GM12878 (cell line): ENCODE measurements at places on chromosomes 3 and 15.

GRCh38 chr3:195690951-195691350 lies 29.8 kb upstream of the MUC20 start:
- DNase-seq, result no peak

GRCh38 chr15:85973584-85974347 lies 105.9 kb upstream of the AGBL1 start:
- no peak for DNase-seq

- DNase-seq, result no peak
Observed at GRCh38 chr15:99845009-99845408, 111.8 kb upstream of the LYSMD4 start.

GRCh38 chr15:64146041-64146440 lies 5.5 kb upstream of the SNX22 start:
- DNase-seq, result no peak

DNA sequence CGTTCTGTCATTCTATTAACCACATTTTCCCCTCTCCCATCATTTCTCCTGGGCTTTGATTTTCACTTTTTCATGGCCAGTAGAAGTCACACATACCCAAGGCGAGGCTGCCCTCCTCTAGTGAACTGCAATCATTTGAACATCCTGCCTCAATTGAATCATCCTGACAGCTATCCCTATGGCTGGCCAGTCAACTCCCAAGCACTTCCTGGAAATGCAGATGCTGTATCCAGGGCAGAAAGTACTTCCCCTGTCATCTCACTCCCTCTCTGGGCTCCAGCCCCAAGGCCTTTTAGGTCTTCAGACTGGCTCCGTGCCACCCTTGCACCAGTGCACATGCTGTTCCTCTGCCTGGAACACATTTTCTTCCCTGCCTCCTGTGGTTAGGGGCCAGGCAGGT lies 738.3 kb upstream of the CFAP20DC start:
- no peak for DNase-seq

- DNase-seq, result no peak
Observed at GRCh38 chr15:68500363-68501258, 68.6 kb upstream of the ITGA11 start.

DNA sequence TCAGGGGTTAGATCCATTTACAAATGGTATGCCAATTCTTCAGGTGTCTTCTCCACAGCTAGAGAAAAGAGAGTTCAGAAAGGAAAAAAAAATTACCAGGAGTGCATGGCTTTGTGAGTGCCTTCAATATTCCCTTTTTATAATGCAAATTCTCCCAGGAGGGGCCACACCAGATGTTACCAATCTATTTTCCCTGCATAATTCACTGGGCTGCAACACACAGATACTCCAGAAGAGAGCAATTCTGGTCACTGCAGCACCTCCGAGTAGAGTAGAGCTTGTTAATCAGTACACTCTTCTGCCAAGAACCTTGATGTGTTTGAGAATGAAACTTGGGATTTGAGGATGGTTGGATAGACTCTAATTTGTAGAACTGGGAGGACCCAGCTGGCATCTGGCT lies 80.7 kb upstream of the SPRED1 start:
- DNase-seq, result no peak

- DNase-seq, result no peak
Observed at GRCh38 chr3:87270908-87271700, 5.3 kb downstream of the POU1F1 start.

DNA sequence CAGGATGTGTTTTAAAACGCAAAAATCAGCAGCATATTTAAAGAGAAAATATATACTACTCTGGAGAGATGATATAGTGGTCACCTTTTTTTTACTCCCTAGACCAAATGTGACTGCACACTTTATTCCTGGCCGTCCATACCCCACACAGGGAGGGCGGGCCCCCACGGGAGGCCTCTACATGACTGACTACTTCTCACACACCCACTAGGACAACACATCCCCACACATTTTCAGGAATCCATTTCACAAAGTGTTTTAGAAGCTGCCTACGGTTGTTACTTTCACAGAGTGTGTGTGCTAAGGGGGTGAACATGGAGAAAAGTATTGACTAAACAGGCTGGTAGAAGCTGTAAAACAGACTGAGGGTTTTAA lies 67.9 kb downstream of the CHSY1 start:
- DNase-seq, result no peak

GRCh38 chr3:6679510-6679909 lies 181.4 kb upstream of the GRM7 start:
- DNase-seq, result peak; percentile 20

DNA sequence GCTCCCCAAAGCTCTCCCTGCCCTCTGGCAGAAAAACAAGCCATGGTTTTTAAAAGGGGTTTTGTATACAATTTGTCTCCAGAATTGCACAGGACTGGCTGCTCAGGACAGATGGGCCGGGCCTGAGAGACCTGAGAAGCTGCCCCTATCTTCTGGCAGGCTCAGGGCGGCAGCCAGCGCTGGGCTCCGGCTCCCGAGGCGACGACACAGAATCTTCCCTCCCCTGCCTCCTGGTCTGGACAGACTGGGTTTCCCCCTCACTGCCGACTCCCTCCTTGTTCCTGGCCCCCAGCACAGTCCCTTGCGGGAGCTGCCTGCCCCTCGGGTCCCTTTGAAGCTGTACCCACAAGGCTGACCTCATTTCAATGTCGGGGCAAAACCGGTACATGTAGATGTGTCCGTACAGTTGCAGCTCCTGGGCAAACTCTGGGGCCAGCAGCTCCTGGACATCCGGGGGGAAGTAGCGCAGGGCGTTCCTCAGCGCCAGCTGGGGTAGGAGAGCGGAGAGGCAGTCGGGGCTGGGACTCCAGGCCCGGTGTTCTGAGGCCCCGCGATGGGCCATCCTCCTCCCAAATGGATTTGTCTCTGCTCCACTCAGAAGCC lies 7.2 kb downstream of the UROC1 start:
- no peak for DNase-seq

DNA sequence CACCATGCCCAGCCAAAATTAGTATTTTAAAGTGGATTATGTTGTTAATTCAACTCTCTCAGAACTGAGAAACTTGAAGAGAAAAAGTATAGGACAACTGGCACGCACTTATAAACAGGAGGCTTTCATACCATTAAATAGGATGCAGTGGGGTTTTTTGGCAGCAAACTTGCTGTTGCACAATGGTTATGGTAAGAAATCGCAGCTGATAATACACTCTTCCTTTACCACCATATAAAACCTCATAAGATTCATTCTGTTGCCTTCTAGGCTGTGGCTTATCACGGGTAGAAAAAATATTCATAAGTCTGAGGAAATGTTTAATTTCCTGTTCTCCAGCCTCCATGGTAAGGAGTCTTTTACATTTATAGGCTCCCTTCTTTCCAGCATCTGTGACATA lies 95.3 kb downstream of the TMCO5A start:
- DNase-seq, result no peak

DNA sequence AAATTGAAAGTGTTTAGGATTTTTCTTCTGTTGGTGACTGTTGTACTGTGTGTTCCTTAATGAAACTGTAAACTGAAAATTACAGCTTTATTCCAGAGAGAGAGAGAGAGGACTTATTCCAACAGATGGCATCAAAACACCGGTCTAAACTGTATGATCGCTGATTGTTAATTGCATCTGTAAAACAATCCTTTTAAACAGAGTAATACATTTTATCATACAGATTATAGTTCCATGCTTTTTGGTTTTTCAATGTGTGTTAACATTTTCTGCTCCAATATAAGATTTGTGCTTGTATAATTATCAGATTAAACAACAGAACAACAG lies 289.7 kb upstream of the DNAJC19 start:
- no peak for DNase-seq

DNA sequence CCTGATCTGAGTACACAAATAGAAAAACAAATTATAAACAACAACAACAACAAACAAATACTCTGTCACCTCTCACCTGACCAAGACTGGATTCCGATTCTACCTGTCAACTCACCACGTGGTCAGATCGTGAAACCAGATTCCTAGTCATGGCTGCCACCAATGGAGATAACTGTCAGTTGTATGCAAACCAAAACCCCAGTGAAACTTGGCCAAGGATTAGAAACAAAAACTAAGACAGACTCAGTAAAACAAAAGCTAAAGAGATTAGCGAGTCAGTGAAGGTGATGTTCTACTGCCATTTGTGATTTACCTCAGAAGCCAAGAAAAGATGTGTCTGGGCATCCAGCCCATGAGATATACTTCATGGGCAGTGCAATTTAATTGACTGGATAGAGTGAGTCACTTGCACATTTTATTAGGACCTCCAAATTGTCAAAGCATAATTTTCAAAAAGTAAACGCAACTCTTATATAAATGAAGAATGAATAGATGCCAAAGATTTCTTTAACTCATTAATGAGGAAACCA lies 31.1 kb downstream of the PHLDB2 start:
- no peak for DNase-seq

- no peak for DNase-seq
Observed at GRCh38 chr15:38843736-38844590, 279.3 kb upstream of the RASGRP1 start.

DNA sequence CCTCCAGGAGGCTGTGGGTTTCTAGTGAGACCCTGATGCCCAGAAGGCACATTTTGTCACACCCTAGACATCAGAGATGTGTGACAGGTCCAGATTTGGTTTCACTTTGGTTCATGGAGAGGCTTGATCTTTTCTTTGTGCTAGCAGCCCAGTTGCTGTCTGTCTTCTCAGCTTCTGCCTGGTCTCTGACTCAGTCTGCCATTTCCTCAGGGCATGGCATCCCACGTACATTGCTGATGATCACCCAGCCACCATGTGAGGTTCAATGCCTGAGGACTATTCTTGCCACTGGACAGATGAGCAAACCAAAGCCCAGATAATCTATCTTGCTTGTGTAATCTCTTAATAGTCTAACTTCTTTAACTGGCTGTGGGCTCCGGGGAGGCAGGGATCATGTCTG lies 144.9 kb upstream of the MRPS22 start:
- DNase-seq, result no peak

GRCh38 chr3:114058646-114059045 lies 2.1 kb downstream of the QTRT2 start:
- DNase-seq, result no peak

- DNase-seq, result no peak
Observed at GRCh38 chr3:171915275-171915674, 72.1 kb downstream of the TMEM212 start.

DNA sequence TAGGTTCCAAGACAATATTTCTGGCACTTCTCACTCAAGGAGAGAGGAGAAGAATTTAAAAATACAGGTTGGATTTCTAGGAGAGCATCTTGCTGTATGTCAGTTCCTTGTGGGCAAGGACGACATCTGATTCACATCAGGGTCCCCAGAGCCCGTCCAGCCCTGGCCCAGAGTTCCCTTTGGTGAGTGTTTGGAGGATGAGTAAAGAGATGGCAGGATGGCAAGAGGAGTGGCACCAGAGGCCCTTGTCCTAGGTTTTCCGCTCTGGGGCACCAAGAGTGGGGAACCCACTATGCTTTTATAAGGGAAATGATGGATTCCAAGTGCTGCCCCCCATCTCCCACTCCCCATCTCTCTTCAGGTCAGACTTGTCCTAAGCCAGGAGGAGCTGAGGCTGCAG lies 181.8 kb downstream of the TBC1D2B start:
- no peak for DNase-seq

DNA sequence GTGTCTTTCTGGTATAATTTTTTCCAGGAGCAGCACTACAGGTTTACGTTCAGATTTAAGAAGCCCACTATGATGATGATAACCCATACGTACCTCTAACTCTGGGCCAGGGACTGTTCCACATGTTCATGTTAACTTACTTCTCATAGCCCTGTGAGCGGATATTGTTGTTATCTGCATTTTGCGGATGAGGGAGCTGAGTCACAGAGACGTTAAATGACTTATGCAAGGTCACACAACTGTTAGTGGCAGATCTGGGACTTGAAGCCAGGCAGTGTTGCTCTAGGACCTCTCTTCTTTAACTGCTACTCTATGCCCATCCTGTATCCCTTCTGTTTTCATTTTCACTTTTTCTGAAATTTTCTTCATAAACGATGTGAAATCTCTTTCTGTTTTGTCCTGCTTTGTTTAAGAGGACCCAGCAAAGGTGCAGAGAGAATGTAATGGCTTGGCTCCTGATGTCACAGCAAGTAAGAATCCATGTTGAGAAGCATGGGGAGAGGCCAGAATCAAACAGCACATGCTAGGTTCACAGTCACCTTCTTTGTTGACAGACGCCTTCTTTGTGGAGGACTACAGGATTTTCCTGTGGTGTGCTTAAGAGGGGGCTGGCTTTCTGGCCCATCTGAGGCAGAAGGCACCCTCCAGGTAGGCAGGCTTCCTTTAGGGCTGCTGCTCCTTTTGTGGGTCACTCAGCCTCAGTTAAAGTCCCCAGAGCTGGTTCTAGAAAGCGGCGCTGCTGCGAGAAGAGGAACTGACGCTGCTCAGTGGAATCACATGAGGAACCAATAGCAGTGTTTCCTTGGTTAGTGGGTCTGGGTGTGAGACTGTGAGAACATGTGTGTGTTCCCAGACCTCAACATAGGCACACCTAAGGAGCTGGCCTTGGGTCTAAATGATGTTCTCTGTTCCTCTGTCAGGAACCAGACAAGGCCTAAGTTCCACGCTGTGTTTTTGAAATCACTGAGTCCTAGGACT lies 121.6 kb downstream of the TMEM108 start:
- no peak for DNase-seq

- DNase-seq, result no peak
Observed at GRCh38 chr3:109478614-109479013, 141.3 kb upstream of the DPPA4 start.

- DNase-seq, result no peak
Observed at GRCh38 chr3:27756877-27757276, 34.8 kb upstream of the EOMES start.

- peak; percentile 28 for DNase-seq
Observed at GRCh38 chr3:193963808-193964516, 172.0 kb upstream of the HES1 start.
